ENCODE measurements at places on chromosomes 4 and X.

- peak; percentile 69 for DNase-seq
Measured at GRCh38 chrX:152733261-152733975, at the start of the genes CSAG1 and MAGEA12. Gene CSAG1 (minus strand): TSS chrX:152733721. CDS start chrX:152732460, 1,261 bp downstream. Gene MAGEA12 (plus strand): TSS chrX:152733757. CDS start chrX:152736162, 2,405 bp downstream.

GRCh38 chr4:61202638-61203435 is 2.7 kb downstream of the ADGRL3 start:
- DNase-seq = no peak

- no peak for DNase-seq
Measured at GRCh38 chr4:109614466-109614865, 54.4 kb downstream of the MCUB start.

DNA sequence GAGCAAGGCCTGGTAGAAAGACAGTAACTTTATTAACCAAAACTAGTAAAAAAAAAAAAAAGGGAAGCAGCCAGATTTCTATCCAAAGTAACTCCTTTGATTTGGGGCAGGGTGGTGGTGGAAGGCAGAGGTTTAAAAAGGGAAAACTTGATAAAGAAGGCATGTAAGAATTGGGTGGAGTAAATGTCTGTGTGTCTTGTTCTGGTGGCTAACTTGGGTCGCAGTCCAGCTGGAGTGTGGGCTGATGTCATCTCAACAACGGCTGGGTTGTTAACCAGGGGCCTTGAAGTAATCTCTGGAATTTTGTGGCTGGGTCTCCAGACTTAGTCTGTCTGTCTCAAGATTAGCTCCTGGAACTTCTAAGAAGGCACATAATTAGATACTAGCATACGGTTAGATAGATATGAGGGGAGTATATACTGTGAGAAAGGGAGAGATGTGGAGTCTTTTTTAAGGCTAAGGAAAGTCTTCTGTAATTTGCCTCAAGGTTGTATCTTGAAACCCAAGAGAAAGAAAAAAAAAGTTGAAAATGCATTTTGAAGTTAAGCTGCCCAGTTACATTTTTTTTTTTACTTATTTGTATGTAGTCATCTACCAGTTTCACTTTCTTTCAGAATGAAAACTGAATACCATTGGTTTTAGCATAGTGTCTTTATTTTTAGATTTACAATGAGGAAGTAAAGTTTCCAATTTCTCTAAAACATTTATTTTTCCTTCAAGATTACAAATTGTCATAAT is 48.3 kb downstream of the MTHFD2L start:
- no peak for DNase-seq

DNA sequence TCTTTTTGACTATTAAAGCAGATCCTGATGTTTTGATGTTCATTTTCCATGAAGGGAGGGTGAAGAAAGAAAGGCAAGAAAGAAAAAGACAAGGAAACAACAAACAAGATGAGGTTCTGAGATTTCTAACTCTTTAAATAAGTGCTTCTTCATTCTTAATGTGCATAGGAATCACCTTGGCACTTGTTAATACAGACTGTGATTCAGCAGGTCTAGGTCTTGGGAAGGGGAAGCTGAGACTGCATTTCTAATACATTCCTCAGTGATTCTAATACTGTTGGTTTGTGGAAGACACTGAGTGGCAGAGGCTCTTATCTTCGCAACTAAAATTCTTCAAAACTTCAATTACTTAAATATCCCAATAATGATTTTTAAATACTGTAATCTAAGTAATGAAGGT is 95.2 kb upstream of the NAP1L5 start:
- no peak for DNase-seq

GRCh38 chrX:105331244-105331643 is 110.8 kb upstream of the TEX13A start:
- no peak for DNase-seq

- no peak for DNase-seq
Measured at GRCh38 chr4:27084685-27085361, 224.2 kb downstream of the STIM2 start.

DNA sequence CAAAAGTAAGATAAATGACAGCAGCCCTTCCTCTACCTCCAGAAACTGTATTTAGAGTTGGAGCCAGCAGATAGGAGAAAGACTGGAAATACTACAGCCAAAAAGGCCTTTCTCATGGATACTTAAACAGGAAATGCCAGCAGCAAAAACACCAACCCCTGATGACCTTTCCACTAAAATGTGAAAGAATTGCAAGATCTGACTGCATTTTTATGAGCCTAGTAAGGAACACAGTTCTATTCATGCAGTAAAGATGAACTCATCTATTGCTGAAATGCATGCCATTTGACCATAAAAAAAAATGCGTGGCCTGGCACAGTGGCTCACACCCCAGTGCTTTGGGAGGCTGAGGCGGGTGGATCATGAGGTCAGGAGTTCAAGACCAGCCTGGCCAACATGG is 19.9 kb downstream of the ABCG2 start:
- no peak for DNase-seq

DNA sequence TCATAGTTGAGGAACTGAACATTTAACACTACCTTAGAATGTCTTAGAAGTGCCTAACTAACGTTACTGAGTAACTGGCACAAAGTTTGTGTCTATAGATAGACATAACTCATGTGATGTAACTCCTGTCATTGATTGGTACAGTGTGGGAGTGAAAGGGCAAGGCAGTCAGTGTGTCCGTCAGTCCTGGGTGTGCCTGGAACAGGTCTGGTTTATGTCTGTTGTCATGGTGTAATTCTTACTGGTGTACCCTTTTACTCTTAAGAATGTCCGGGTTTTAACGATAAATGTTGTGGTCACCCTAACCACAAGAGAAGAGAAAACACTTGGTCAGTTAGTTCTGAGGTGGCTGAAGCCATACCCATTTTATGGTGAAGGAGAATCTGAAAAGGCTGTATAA is 93.1 kb upstream of the ESX1 start:
- DNase-seq = no peak

DNA sequence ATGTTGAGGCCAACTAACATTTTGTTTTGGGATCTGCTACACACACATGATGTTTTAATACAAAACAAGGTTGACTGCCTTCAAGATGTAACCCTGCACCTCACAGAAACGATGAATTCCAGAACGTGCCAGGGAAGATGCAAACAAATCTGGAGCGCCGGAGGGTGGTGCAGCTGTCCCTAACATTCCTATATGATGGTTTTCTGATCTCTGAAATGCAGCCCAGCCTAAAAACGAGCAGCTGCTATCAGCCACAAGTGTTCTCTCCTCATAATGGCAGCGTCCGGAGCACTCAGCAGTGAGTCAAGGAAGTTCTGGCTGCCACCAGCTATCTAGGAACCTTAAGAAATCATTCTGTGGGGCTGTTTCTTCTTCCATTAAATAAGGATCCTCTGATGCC is 333.4 kb downstream of the NR3C2 start:
- DNase-seq = no peak

DNA sequence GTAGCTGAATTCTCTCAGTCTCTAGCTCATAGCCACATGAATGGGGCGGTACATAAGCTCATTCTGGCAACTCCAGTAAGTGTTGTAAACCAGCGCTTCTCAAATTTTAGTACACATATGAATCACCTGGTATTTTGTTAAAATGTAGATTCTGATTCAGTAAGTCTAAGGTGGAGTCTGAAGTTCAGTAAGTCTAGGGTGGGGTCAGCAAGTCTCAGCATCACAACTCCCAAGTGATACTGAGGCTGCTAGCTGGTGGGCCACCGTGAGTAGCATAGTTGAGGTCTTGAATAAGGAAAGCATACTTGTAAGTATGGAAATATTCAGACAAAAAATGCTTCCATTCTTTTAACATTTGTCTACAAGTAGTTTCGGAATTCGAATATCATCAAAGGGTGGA is 36.1 kb upstream of the INPP4B start:
- no peak for DNase-seq

DNA sequence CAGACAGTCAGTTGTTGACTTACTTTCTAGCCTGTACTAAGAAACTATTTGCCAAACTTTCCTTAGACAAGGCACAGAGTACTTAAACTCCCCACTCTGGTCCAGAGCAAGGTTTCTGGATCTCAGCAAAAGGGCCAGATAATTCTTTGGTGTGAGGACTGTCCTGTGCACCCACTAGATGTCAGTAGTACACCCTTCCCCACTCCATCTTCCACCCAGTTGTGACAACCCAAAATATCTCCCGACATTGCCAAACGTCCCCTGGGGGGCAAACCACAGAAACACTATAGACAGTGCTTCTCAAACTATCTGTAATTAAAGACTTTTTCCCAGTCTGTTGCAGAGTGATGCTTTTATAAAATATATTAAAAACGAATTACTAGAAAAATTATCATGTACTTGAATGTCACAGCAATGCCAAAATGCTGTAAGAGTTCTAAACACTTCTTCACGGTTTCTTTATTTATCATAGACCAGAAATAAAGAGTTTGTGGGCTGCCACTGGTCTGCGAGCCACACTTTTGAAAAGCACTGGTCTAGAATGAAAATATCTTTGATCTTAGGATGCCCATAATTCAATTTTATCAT is 203.5 kb downstream of the PRDM5 start:
- DNase-seq = no peak

DNA sequence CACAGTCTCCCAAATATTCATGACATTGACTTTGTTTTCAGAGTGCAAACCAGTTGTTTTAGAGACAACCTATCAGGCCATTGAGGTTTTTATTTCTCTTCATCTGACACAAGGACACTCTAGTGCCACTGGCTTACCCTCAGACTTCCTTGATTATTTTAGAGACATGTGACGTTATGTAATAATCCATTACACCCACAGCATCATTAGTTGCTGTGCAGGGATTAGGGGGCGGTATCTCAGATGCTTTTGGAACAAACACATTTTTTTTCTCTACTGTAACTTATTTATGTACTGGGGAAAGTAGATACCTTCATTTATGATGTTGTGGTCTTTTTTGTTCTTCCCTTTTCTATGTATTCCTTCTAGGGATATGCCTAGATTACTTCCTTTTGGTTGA is 2293.1 kb downstream of the PCDH7 start:
- no peak for DNase-seq

GRCh38 chr4:51895158-51895557 is 52.2 kb downstream of the DCUN1D4 start:
- no peak for DNase-seq

- DNase-seq = no peak
Measured at GRCh38 chrX:54509400-54509799, 13.4 kb upstream of the FGD1 start.

- no peak for DNase-seq
Measured at GRCh38 chrX:14886252-14886651, 13.0 kb downstream of the MOSPD2 start.

GRCh38 chr4:72109959-72110497 is 78.2 kb downstream of the NPFFR2 start:
- DNase-seq = no peak

DNA sequence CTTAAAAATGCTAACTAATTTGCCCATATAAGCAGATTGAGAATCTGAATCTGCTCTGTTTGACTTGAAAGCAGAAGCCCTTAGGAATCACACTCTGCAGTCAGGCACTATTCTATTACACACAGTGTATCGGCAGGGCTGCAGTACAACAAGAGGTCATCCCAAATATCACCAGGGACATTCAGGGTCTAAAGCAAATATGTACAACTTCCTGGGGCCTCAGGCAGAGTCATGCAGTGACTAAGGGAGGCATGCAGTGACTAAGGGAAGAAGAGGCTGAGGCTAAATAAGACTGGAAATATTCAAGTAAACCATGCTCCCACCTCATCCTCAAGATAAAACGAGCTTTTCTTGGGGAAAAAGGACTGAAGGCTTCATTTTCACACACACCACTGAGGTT is 20.9 kb downstream of the MAPK10 start:
- DNase-seq = no peak

GRCh38 chrX:43500246-43500645 is 155.9 kb upstream of the MAOA start:
- no peak for DNase-seq

DNA sequence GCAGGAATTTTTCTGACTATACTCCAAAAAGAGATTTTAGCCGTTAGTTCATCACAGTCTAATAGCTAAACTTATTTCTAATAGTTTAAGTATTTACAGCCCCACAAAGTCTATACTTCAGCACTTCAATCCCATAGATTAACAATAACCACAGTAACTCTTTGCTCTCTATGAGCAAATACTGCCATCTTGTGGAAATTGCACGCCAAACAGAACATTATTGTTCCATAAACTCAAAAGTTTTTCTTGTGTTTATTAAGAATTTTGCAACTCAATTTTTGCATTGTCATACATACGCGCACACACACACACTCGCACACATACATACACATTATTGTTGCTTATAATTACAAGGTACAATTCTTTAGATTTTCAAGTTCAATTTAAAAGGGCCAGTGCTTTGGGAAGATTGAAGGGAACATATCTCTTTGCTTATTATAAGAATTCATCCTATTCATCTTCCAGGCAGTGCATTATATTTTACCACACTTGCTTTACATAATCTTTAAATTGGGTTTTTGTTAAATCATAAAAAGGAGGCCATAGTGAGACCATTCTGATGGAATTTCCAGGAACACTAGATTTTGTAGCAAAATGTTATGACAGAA is 63.8 kb upstream of the ATOH1 start:
- no peak for DNase-seq

DNA sequence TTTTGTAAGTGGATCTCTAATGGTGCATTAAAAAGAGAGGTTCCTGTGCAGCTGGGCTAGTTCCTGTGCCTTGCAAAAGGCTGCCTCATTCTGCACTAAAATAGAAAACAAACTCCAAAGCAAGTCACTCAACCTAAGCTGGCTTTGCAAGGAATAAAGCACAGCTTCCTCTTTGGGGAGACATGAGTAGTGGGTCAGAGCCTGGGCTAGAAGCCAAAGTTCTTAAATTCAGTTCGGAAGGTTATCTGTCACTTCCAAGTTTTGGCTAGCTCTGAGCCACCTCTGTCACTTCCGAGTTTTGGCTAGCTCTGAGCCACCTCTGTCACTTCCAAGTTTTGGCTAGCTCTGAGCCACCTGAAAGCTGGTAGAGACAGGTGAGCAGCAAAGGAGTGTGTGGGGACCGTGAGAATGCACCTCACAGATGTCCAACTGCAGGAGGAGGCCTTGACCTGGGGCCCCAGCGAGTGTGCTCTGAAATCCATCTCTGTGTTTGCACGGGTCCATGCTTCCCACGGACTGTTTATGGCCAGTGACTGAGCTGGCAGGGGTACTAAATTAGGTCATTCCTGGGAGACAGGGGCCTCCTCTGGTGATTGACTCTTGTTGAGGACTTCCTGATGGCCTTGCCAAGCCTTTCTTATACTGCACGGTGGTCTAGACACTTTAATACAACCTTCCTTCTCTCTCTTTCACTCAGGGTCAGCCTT is 36.4 kb upstream of the MAMLD1 start:
- no peak for DNase-seq
